ENCODE measurements at places on chromosomes 16 and 17.
A peak's percentile ranks its signal among the peaks of the same experiment; 100 is the strongest.

- peak; percentile 79 for DNase-seq
Measured at GRCh38 chr17:50931144-50931908, 65.2 kb upstream of the TOB1 start.

DNA sequence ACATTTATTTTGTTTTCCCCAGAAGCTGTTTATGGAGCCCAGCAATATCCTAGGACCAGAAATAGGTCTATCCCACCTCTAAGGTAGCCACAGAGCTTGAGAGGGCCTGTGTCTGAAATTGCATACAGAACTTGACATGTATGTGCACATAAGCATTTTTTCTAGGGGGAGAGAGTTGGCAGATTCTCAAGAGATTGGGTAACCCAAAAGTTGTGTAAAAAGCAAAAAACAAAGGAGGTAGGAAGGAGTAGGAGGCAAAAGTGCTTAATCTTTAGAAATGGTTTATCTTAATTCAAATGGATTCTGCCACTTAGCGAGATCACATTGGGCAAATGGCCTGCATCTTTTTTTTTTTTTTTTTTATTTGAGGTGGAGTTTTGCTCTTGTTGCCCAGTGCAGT lies 3.5 kb downstream of the PLK1 start:
- no peak for DNase-seq

DNA sequence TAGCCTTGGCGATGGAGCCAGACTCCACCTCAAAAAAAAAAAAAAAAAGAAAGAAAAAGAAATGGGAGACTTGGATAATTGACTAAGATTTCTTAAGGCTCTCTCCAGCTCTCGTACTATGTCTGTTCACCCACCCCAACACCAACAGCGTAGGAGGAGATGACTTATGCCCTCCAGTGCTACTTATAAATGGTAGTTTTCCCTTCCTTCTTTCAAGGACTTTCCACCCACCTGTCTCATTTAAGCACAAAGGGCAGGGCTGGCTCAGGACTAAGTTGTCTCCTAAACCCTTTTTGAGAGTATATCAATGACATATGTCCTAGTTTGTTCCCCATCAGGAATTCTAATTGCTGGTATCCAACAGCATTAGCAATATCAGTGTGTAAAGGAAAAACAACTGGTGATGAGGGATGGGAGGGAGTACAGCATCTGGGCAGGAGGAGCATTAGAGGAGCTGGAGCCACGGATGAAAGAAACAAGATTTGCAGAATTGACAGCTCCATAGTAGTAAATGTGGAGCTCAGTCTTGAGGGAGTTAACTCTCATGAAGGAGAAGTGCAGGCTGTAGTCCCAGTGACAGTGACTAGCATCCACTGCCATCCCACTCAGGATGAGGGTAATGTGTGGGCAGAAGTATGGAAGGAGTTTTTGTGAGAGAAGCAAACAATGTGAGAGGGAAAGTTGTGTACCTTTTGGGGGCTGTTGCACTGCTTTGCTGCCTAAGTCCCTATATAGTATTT lies 17.2 kb downstream of the UBE2Z start:
- no peak for DNase-seq

DNA sequence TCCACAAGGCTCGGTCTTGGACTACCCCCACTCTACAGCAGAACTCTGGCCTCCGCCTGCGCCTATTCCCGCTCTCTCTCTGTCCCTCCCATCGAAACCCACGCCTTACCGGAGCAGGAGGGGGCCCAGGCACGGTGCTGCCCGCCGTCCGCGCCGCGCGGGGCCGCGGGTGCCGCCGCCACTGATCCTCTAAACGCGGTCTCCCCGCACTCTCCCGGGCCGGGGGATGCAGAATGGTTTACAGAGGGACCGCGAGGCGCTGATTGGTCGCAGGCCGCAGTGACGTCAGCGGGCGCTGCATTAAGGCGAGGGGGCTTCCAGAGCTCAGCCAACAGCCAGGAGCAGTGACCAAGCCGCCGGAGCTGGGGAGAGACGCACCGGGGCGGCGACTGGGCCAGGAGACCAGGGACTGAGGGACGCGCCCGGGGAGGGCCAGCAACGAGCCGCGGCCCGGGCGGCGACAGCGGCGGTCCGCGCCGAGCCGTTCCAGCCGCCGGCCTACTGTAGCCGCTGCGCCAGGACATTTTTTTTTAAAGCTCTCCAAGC lies 747 bp upstream of the LHX1 start:
- no peak for DNase-seq

GRCh38 chr17:12983991-12984884 lies 33.6 kb downstream of the ELAC2 start:
- DNase-seq: peak; percentile 86

- no peak for DNase-seq
Measured at GRCh38 chr17:57357830-57358430, 101.6 kb downstream of the MSI2 start.

DNA sequence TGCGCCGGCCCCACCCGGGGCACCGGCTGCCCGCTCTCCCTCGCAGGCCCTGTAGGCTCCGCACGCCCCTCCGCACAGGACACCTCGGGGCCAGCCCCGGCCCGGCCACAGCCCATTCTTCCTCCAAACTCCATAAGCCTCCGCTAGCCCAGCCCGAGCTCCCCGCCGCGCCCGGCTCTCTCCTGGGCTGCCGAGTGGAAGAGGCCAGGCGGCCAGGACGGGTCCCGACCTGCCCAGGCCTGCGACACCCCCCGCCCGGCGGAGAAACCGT lies 397 bp downstream of the NCOR1 start:
- peak; percentile 31 for DNase-seq

DNA sequence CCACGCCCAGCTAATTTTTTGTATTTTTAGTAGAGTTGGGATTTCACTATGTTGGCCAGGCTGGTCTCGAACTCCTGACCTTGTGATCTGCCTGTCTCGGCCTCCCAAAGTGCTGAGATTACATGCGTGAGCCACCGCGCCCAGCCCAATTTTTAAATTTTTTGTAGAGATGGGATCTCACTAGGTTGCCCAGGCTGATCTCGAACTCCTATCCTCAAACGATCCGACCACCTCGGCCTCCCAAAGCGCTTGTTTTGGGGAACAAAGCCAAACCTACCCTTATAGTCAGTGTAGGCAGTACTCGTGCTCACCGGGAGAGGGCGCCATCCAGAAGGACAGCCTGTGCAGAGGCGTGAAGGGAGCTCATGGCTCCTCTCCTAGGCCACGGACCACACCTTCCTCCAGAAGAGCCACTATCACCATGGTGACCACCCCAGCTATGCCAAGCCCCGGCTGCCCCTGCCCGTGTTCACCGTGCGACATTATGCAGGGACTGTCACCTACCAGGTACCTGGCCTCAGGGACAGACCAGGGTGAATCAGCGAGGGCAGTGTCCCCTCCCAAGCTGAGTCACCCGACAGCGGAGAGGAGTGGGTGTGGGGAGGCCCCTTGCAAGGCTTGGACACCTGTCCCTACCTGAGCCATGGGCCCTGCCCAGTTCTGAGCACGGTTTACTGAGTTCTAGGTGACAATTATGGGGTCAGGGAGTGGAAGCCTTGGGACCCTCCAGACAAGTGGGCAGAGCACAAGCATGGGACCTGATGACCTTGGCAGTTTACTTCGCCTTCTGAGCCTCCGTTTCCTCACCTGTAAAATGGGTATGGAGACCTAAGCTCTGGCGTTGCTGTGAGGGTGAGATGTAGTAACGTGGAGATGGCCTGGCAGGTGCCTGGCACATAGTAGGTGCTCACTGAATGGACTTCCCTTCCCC lies 13.7 kb downstream of the MYO15B start:
- DNase-seq: peak; percentile 29

- no peak for DNase-seq
Measured at GRCh38 chr17:8069587-8069860, 18.0 kb downstream of the ALOX12B start.

DNA sequence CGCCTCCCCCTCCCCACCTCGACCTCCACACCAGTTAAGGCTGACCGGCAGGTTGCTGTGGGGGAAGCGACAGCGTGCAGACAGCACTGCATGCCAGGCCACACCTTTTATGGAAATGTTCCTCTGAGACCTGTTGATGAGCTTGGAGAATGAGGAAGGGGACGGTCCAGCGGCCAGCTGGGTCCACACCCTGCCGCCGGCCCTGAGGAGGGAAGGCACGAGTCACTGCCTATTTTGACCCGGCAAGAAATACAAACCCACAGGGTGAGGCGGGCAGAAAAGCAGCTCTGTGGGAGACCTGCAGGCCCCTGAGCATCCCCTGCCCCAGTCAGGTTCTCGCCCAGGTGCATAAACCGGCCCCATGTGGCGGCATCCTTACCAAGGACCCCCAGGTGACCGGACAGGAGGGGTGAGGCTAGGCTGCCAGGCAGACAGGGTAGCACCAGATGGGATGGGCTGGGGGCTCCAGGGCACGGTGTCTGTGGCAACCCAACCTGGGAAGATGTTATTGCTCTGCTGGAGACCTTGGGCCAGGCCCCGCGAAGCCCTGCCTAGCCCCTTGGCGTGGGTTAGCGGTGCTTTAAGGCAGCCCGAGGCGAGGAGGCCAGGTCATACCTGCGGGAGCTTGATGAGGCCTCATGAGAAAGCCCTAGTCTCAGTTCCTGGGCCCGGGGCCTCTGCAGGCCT lies 12.7 kb downstream of the NATD1 start:
- DNase-seq: no peak

DNA sequence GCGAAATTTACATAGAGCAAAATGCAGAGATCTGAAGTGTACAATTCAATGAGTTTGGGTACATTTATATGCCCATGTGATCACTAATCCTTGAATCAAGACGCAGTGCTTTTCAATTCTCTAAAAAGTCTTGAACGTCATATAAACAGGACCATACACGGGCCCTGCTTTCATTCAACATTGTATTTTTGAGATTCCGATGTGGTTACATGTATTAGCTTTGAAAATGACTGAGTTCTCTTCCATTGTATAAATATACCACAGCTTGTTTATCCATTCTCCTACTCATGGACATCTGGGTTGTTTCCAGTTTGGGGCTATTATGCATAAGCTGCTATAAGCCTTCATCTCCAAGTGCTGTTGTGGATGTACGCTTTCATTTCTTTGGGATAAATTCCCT lies 45.5 kb downstream of the ZCCHC14 start:
- DNase-seq: peak; percentile 72

DNA sequence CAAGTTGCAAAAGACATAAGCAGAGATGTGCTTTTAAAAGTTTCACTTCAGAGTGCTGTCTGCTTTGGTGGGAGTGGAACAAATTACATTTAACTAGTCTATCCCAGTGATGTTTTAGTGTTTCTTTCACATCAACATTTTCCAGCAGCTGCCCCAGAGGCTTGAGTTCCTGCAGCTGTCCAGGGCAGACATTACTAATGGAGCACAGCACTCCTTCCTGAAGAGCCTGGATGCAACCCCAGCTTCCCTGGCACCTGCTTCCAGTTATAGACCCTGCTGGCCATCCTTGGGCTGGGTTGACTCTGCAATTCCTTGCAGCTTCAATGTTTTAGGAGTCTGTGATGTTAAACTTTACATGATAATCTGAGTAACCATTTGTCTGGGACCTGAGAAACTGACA lies 61.4 kb upstream of the PIRT start:
- no peak for DNase-seq

DNA sequence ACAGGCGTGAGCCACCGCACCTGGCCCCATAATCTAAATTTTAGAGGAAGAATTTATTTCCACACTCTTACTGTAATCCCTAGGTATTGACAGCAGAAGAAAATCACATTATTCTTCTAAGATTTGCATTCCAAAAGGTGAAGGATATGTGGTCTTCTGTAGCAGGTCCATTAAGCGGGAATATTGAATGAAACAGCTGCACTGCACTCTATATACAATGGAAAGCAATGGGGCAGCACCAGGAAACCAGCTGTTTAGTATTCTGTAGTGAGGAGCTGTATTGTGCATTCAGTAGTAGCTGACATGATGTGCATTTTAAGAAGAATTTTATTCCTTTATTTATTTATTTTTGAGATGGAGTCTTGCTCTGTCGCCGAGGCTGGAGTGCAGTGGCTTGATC lies 49.6 kb downstream of the PSMD12 start:
- DNase-seq: no peak

DNA sequence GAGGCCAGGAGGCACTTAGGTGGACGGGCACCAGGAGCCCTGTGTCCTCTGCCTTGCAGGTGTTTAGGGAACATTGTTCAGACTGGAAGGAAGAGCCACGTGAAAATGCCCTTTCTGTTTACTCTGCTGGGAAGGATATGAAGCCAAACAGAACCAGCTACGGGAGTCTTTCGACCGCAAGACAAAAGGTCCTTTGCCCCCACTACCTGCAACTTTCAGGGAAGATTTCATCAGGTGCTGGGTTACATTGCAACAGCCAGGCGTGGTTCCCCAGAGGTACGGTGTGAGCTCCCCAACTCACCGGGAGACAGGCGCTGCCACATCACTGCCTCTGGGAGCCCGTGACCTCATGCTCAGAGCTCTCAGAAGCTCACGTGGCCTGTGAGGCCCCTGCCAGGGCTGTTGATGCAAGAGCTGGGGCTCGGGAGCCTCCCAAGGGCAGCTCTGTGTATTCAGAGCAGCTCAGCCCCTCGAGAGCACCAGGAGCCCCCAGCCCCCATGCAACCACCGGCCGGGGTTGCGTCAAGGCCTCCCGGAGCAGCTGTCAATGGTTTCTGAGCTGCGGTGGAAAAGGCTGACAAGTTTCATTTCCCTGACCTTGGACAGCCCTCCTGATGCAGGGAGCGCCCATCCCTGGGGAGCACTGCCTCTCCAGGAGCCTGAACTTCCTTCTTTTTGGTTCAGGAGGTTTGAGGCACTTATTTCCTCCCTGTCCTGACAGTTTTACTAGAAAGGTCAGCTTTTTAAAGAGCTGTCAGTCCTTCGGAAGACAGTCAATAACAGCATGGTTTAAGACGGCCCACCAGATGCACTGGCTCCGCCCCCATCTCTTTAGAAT lies 42.1 kb downstream of the TBC1D16 start:
- peak; percentile 87 for DNase-seq

GRCh38 chr17:67509390-67510287 lies 132.6 kb downstream of the PITPNC1 start:
- no peak for DNase-seq

GRCh38 chr17:19646788-19647696 lies 1.5 kb upstream of the ALDH3A2 start:
- peak; percentile 6 for DNase-seq

DNA sequence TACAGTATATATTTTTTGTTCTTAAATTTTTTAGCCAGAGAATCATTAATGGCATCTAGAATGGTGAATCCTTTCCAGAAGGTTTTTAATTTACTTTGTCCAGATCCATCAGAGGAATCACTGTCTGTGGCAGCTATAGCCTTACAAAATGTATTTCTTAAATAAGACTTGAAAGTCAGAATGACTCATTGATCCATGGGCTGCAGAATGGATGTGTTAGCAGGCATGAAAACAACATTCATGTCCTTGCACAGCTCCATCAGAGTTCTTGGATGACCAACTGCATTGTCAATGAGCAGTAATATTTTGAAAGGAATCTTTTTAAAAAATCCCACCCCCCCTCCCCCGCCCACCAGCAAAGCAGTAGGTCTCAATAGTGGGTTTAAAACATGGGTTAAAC lies 51.4 kb downstream of the CACNG1 start:
- DNase-seq: peak; percentile 37

- DNase-seq: no peak
Measured at GRCh38 chr17:82202981-82203380, 9.7 kb downstream of the CCDC57 start.

GRCh38 chr17:60601447-60602384 lies 1.7 kb downstream of the PPM1D start:
- DNase-seq: peak; percentile 76

Measured in fibroblast of skin of back (primary cell).